H9 (cell line): ENCODE measurements at places on chromosomes 3 and 15. TPM values are rescaled to one million over a fixed set of nuclear protein-coding genes. Genes with fewer than 3 reads are reported as not detected.

- no peaks in the 10 kb centered on the region for H3K27me3 ChIP-seq
- no peak overlapping the region for H3K27ac ChIP-seq
- no peaks in the 10 kb centered on the region for H3K4me1 ChIP-seq
- H3K4me3 ChIP-seq = no peak overlapping the region
Measured at GRCh38 chr15:83838763-83839162, 184.8 kb downstream of the ADAMTSL3 start.

- H3K36me3 ChIP-seq = no peaks in the 10 kb centered on the region
- DNase-seq = no peak
- H3K4me1 ChIP-seq = no peaks in the 10 kb centered on the region
- no peak overlapping the region for H3K27ac ChIP-seq
- no peak overlapping the region for H3K4me3 ChIP-seq
Measured at GRCh38 chr15:68371160-68371559, 60.8 kb downstream of the ITGA11 start.

DNA sequence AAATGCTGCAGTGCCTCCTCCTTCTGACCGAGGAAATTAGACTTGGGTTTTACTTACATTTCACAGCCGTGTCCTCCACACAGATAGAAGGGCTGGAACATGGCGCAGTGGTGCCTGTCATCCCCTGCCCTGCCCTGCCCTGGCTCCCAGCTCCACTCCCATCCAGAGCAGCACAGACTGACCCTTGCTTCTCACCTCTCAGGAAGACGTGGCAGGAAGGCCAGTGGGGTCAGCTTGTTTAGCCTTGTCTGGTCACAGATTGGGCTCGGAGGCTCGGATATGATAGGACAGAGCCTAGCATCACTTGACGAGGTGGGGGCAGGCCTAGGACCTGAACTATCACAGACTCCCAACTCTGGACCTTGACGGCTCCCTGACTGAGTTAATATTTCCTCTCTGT, 88.5 kb downstream of the LINGO1 start:
- H3K4me3 ChIP-seq = no peak overlapping the region
- H3K4me1 ChIP-seq = no peaks in the 10 kb centered on the region
- H3K27ac ChIP-seq = no peak overlapping the region
- H3K36me3 ChIP-seq = no peaks in the 10 kb centered on the region
- no peaks in the 10 kb centered on the region for H3K27me3 ChIP-seq

- H3K4me1 ChIP-seq = no peaks in the 10 kb centered on the region
- DNase-seq = no peak
- no peaks in the 10 kb centered on the region for H3K36me3 ChIP-seq
Measured at GRCh38 chr3:53109190-53109589, 21.0 kb downstream of the RFT1 start.

DNA sequence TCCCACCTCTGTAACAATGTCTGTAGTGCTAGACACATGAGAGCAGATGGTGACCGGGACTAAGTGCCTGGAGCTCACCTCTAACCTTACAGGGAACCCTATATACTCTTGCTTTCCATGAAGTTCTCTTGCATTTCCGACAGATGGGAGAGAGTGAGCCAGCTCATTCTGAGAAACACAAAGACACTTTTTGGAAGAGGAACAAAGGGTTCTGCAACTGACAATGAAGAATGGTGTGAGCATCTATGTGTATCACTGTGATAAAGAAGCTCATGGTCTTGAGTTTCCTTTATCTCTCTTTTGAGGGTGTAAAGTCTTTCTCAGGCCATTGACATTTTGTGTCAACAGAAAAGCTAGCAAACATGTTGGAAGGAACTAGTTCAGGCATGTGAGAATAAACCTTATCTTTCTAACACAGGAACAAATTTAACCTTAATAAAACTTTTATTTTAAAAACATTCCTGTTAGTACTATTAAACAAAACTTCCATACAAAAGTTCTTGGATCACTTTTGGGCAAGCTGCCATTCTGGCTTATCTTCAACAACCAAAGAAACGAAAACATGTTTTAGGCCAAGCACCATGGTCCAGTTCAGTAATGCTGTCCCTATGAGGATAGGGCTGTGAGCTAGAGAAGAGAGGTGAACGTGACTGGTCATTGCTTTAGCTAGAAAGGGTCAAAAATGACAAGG, 142.7 kb downstream of the THRB start:
- DNase-seq = no peak
- no peaks in the 10 kb centered on the region for H3K27me3 ChIP-seq
- H3K4me1 ChIP-seq = no peaks in the 10 kb centered on the region
- no peaks in the 10 kb centered on the region for H3K36me3 ChIP-seq

DNA sequence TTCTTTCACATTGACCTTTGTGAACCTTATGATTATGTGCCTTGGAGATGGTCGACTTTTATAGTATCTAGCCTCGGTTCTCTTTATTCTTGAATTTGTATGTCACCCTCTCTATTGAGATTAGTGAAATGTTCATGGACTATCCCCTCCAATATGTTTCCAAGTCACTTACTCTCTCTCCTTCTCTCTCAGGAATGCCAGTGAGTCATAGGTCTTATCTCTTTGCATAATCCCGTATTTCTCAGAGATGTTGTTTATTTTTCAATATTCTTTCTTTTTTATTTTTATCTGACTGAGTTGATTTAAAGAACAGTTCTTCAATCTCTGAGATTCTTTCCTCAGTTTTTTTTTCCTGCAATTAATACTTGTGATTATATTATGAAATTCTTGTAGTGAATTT, 411.6 kb upstream of the CADM2 start:
- H3K27ac ChIP-seq = no peak overlapping the region
- no peaks in the 10 kb centered on the region for H3K36me3 ChIP-seq
- no peak for DNase-seq
- H3K4me3 ChIP-seq = no peak overlapping the region
- H3K27me3 ChIP-seq = no peaks in the 10 kb centered on the region

DNA sequence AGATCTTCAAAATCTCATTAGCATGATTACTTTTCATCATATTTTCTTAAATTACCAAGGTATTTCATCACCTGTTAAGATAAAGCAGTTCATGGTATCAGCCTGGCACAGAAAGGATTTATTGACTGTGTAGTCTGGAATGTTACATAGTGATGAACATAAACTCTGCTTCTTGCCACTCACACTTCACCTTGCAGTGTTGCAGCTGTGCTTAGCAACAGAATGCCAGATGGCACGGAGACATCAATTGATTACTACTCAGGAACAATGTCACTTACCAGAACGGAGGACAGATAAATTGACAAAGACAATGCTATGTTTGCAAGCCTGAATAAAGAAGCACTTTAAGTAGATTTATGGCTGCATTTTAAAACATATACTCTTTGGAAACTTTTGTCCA, 15.0 kb upstream of the BCHE start:
- H3K4me1 ChIP-seq = no peaks in the 10 kb centered on the region
- H3K27me3 ChIP-seq = no peaks in the 10 kb centered on the region
- DNase-seq = no peak
- H3K36me3 ChIP-seq = no peaks in the 10 kb centered on the region

DNA sequence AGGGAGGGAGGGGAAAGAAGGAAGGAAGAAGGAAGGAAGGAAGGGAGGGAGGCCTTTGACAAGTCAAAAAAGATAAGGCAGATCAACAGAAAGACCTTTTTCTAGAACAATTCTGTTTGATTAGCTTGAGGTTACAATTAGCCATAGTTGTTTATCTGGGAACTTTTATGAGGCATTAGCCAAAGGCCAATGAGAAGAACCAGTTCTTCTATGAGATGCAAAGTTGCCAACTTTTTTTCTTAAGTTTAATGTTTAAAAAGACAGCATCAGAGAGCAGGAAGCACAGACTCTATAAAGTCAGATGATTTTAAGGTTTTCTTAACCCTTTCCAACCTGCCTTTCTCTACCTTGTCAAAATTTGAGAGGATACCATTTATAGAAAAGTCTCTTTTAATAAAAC, 301.3 kb upstream of the NR2F2 start:
- H3K4me3 ChIP-seq = no peak overlapping the region
- no peaks in the 10 kb centered on the region for H3K36me3 ChIP-seq
- no peak for DNase-seq
- H3K27me3 ChIP-seq = no peaks in the 10 kb centered on the region
- H3K27ac ChIP-seq = no peak overlapping the region

DNA sequence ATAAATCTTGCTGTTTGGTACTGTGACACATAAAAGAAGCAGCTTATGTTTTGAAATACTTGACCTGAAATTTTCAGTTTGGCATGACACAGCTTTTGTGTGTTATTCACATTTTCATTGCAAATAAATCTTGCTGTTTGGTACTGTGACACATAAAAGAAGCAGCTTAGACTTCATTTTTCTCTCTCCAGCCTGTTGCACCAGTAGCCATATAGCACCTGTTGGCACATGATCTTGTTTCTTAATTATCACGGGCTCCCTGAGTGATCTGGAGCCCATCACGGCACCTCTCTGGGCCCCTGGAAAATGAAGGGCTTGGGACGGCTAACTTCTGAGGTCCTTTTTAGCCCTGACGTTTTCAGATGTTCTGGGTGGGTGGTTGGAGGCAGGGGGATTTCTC, 77.4 kb upstream of the SLCO3A1 start:
- no peak for DNase-seq
- no peak overlapping the region for H3K4me3 ChIP-seq
- H3K4me1 ChIP-seq = no peaks in the 10 kb centered on the region
- H3K36me3 ChIP-seq = no peaks in the 10 kb centered on the region
- no peak overlapping the region for H3K27ac ChIP-seq

DNA sequence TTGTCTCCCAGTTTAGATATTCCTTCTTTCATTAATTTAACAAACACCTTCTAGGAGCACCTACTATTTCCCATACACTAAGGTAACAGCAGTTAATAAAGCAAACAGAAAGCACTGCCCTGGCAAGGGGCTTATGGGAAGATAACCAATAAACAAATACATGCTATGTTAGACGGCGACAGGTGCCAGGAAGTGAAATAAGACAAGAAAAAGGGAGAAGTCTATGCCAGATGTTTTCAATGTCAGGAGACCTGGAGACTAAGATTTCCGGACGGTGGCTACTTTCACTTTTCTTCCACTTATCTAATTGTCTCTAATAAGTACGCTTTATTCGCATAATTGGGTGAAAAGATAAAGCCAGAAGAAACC, 32.5 kb upstream of the ZNF445 start:
- no peaks in the 10 kb centered on the region for H3K27me3 ChIP-seq
- H3K27ac ChIP-seq = no peak overlapping the region
- peaks cover 3% of the 10 kb centered on the region; the same call in 1 of the 2 replicates for H3K4me1 ChIP-seq
- no peaks in the 10 kb centered on the region for H3K36me3 ChIP-seq
- H3K4me3 ChIP-seq = peak overlapping the region; percentile 93
- DNase-seq = no peak

DNA sequence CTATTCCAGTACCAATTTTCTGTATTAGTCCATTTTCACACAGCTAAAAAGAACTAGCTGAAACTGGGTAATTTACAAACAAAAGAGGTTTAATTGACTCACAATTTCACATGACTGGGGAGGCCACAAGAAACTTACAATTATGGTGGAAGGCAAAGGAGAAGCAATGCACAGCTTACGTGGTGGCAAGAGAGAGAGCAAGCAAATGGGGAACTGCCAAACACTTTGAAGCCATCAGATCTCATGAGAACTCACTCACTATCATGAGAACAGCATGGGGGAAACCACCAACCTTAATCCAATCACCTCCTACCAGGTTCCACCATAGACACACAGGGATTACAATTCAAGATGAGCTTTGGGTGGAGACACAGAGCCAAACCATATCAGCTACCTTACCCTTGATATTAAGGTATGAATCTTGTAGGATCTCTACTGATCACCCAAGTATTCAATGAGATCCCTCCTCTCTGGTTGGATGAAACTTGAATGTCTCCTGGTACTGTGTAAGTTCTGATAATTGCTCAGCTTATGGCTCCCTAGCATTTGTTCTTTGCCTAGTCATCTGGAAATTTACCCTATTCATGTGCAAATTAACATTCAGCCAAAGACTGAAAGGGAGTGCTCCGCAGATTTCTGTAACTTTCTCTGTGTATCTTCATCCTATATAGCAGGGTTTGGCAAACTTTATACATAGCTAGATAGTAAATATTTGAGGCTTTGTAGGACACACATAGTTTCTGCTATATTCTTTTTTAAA, 38.9 kb downstream of the MYL3 start:
- H3K27ac ChIP-seq = no peak overlapping the region
- H3K27me3 ChIP-seq = no peaks in the 10 kb centered on the region
- peaks cover 3% of the 10 kb centered on the region; the same call in 1 of the 2 replicates for H3K4me1 ChIP-seq
- H3K4me3 ChIP-seq = no peak overlapping the region

- no peaks in the 10 kb centered on the region for H3K27me3 ChIP-seq
- peaks cover 6% of the 10 kb centered on the region; the same call in 1 of the 2 replicates for H3K4me1 ChIP-seq
- peak overlapping the region; percentile 92 for H3K4me3 ChIP-seq
- H3K27ac ChIP-seq = peak overlapping the region; percentile 44
- DNase-seq = peak; percentile 77
Measured at GRCh38 chr3:188152660-188153436, 1.1 kb upstream of the LPP start.

DNA sequence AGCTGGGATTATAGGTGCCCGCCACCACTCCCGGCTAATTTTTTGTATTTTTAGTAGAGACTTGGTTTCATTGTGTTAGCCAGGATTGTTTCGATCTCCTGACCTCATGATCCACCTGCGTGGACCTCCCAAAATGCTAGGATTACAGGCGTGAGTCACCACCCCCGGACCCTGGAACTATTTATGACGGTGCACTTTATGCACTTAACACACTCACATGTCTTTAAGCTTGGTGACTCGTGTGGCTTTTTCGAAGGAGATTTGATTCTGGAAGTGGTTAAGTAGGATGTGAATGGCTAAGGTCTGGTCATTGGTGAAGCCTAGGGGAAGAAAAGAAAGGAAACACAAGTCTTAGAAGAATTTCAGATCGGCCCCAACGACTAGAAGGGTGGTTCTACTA, 20.3 kb downstream of the BBS4 start:
- H3K27ac ChIP-seq = no peak overlapping the region
- H3K4me1 ChIP-seq = no peaks in the 10 kb centered on the region
- no peaks in the 10 kb centered on the region for H3K27me3 ChIP-seq
- H3K36me3 ChIP-seq = no peaks in the 10 kb centered on the region; the same call in 1 of the 3 replicates

GRCh38 chr3:70863049-70863448, 550.6 kb upstream of the MDFIC2 start:
- H3K4me1 ChIP-seq = peaks cover under 1% of the 10 kb centered on the region; the same call in 1 of the 2 replicates
- DNase-seq = no peak
- no peak overlapping the region for H3K27ac ChIP-seq
- H3K36me3 ChIP-seq = peaks cover 4% of the 10 kb centered on the region
- H3K27me3 ChIP-seq = no peaks in the 10 kb centered on the region
- no peak overlapping the region for H3K4me3 ChIP-seq

GRCh38 chr3:55723653-55724406, 236.7 kb upstream of the WNT5A start:
- no peaks in the 10 kb centered on the region for H3K36me3 ChIP-seq
- peaks cover 4% of the 10 kb centered on the region; the same call in 1 of the 2 replicates for H3K4me1 ChIP-seq

ARPP21 gene
- total RNA-seq = not detected in 2 replicates

IL16 gene
- 0.18 and 0.28 TPM in 2 replicates for total RNA-seq

PROS1 gene
- total RNA-seq = 1.0 and 1.3 TPM in 2 replicates

EXD1 gene
- not detected in 2 replicates for total RNA-seq

SERINC4 gene
- total RNA-seq = 0.17 and 0.26 TPM in 2 replicates

PCOLCE2 gene
- total RNA-seq = 6.8 and 9.2 TPM in 2 replicates

C3orf80 gene
- total RNA-seq = 0.13 and 0.15 TPM in 2 replicates

SV2B gene
- total RNA-seq = 0.07 TPM in 1 of 2 replicates, not detected in the other

SPTSSB gene
- total RNA-seq = 1.4 and 3.5 TPM in 2 replicates

ARIH1 gene
- 158 and 161 TPM in 2 replicates for total RNA-seq

FGF12 gene
- 5.1 and 5.6 TPM in 2 replicates for total RNA-seq
